ENCODE measurements at places on chromosomes 16 and 17.

- no peak for DNase-seq
Measured at GRCh38 chr16:27977966-27978365, 85.5 kb downstream of the GSG1L start.

DNA sequence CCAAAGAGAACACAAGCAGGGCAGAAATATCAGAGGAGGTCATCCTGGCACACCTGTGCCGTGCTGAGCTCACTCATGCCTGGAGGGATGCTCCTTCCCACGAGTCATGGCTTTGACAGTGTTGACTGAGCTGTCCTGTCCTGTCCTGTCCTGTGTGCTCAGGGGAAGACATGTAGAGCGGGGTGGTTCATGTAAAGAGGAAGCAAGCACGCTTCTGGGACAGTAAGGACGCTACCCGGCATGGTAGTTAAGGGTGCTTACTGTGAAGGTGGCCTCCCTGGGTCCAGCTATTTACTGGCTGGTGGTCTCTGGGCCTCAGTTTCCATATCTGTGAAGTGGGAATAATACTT, 398 bp downstream of the LGALS9 start:
- peak; percentile 30 for DNase-seq

- DNase-seq, result no peak
Measured at GRCh38 chr16:89598199-89598598, 15.2 kb upstream of the DPEP1 start.

GRCh38 chr16:50611995-50612848, 64.0 kb downstream of the NKD1 start:
- no peak for DNase-seq

DNA sequence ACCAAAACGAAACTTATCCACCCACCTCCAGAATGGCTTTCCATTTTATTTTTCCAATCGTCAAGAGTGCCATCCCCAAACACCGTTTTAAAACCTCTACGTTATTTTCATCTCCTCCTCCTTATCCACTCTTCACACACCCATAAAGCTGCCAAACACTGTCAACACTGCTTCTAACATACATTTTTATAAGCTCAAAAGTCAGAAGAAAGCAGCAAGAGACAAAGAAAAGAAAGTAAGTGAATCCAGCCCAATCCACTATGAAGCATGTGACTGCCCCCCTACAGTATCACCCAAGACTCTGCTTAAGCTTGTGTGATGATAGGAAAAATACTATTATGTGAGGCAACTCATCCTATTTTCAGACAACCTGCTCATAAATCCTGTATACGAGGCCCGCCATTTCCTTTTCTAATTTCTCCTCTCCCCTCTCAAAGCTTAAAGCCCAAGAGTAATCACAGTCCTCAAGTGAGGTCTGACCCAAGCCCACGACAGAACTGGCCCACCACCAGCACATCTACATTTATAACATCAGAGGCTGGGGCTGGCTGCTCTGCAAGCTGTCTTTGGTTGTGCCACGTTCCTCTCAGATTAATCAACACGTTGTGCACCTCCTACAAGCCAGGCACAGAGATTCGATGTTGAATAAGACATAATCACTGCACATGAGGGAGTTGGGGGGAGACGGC, 16.3 kb downstream of the USP31 start:
- DNase-seq, result no peak

GRCh38 chr17:14737984-14738651, 437.2 kb downstream of the HS3ST3B1 start:
- no peak for DNase-seq

DNA sequence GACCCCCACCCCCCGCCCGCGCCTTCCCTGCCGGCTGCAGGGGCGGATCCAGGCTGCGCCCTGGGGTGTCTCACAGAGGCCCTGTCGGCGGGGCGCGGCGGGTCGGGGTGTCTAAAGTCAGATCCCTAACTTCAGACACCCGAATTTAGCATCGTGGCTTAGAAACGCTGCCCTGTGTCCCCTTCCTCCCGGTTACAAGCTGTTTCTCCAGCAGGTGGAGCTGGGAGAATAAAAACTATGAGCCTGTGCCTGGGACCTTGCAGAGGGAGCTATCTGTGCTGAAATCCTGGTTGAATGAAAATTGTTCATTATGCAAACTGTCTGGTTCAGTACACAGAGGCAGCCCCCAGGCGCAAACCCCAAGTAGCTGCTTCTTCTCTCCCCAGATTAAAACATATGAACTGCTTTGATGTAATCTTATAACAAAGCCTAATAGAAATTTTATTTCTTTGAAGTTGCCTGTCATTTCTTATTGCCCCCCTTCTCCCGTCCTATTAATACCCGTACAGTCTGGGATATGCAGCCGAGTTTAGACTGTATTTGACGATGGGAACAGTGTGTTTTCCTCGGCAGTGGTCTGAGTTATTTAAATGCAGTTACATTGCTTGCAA, 79.0 kb downstream of the RPA1 start:
- DNase-seq, result no peak

- DNase-seq, result no peak
Measured at GRCh38 chr16:85350973-85351372, 238.7 kb upstream of the CIBAR2 start.

DNA sequence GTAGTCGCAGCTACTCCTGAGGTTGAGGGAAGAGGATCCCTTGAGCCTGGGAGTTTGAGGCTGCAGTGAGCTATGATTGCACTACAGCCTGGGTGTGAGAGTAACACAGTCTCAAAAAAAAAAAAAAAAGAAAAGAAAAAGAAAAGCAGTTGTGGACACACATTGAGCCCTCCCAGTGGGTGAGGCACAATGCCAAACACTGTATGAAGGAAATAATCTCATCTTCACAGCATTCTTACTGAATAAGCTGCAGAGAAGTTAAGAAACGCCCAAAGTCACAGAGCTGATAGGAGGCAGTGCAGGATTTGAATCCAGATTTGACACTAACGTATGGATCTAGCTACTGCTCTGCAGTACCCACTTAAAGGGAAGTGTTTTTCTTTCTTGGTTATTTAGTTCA, 5.9 kb upstream of the LYZL6 start:
- DNase-seq, result no peak

DNA sequence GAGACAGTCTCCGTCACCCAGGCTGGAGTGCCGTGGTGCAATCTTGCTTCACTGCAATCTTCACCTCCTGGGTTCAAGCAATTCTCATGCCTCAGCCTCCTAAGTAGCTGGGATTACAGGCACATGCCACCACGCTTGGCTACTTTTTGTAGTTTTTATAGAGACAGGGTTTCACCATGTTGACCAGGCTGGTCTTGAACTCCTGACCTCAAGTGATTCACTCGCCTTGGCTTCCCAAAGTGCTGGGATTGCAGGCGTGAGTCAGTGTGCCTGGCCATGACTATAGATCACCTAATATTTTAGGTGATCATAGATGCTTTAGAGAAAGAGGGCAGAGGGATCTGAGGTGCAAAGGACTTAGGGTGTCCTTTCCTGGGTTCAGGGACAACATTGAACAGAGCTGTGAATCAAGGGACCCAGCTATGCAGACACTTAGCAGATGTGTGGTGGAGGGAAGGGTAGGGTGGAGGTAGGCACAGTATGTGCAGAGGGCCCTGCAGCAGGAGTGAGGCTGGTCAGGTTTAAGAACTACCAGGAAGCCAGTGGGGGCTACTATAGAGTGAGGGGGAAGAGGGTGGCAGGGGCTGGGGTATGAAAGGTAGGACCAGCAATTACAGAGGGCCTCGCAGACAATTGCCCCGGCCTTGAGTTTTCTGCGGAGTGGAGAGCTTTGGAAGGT, 116.5 kb downstream of the CMIP start:
- DNase-seq, result no peak

GRCh38 chr17:18117533-18117932, 9.0 kb downstream of the MYO15A start:
- no peak for DNase-seq

DNA sequence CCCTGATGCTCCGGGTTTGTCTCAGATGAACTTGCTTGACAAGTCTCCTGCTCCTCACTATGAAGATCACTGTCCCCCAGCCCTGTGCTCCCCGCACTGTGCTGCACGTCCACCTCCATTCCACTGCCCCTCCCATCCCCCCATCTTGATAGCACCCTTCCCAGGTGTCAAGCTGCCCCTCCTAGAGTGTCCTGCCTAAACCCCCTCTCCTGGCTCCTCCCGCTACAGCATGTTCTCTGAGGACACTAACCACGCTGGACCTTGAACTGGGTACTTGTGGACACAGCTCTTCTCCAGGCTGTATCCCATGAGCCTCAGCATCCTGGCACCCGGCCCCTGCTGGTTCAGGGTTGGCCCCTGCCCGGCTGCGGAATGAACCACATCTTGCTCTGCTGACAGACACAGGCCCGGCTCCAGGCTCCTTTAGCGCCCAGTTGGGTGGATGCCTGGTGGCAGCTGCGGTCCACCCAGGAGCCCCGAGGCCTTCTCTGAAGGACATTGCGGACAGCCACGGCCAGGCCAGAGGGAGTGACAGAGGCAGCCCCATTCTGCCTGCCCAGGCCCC, 18.5 kb downstream of the DEXI start:
- no peak for DNase-seq

Measured in KG1 (cell line).